ENCODE measurements at places on chromosomes 11 and 22. TPM values are rescaled to one million over a fixed set of nuclear protein-coding genes. Genes with fewer than 3 reads are reported as not detected.

Gene PKP3
- total RNA-seq: 5.5 TPM

Gene ACRV1
- not detected for total RNA-seq

Gene APOL1
- 4.3 TPM for total RNA-seq

Gene RANBP1
- total RNA-seq: 153 TPM

Gene EFCAB6
- 15.9 TPM for total RNA-seq

Gene NAALAD2
- total RNA-seq: 29.7 TPM

Gene C22orf31
- total RNA-seq: 0.82 TPM
